ENCODE measurements at places on chromosomes 6 and 20.

DNA sequence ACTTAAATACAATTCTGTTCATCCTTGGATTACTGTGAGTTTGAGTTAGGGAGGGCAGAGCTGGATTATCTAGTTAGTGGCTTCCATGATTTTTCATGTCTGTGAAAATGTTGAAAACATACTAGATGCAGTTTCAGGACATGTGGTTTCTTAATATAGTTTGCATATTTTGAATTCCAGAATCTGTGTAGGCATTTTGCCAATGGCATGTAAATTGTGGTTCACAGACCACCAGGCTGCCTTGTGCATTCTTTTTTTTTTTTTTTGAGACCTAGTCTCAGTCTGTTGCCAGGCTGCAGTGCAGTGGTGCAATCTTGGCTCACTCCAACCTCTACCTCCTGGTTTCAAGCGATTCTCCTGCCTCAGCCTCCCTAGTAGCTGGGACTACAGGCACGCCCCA, 42.8 kb downstream of the CDC5L start:
- no peak for DNase-seq

GRCh38 chr20:19098806-19099578, 113.5 kb upstream of the SLC24A3 start:
- DNase-seq, result no peak

DNA sequence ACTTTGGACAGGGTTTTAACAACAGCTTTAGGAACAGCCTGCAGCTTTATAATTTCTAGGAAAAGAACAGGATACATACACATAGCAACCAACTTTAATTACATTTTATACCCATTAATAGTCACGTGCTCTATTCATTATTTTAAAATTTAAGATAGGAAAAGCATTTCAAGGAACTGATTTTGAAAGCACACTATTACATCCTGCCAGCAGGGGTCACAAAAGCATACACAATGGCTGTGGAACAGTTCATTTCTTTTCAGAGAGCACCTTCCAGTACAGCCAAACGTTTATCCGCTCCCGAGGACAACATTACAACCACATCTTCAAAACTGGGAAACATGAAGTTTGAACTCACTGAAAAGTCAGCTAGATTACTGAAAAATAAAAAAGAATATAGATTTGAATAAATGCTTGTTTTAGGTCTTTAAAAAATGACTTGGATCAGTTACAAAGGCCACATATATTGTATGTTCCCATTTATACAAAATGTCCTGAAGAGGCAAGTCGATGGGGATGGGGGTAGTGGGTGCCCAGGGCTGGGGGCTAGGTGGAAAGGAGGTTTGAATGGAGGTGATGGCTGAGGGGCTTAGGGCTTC, 104.6 kb upstream of the EXOC2 start:
- DNase-seq, result peak; percentile 26

GRCh38 chr20:50565871-50566270, 55.7 kb downstream of the PTPN1 start:
- no peak for DNase-seq

GRCh38 chr6:150478656-150479545, 110.1 kb downstream of the IYD start:
- DNase-seq, result no peak

GRCh38 chr6:150749091-150749670, 116.3 kb upstream of the MTHFD1L start:
- no peak for DNase-seq
